Erythroblast (primary cell): ENCODE measurements at places on chromosomes 3 and 15.

DNA sequence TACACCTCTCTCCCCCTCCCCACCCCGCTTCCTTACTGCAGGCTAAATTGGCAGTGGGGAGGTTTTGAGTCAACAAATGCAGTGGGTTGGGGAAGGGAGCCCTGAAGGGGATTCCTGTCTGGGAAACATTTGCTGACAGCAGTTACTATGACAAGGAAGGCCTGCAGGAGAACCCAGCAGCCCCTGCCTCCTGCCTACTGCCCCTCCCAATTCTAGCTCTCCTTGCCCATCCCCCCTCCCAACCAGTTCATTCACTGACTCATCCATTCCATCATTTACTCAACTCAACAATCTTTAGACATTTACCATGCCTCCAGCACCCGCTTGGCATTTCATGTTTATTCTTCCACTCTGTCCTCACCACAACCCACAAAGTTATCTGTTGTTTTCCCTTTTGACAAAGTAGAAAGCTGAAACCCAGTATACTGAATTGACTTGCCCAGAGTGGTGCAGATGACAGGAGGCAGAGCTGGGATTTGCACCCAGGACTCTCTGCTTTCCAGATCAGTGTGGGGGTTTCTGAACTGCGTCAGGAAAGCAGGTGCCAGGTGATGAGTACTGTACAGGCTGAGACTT lies 75.0 kb downstream of the MAGEF1 start:
- DNase-seq: no peak

DNA sequence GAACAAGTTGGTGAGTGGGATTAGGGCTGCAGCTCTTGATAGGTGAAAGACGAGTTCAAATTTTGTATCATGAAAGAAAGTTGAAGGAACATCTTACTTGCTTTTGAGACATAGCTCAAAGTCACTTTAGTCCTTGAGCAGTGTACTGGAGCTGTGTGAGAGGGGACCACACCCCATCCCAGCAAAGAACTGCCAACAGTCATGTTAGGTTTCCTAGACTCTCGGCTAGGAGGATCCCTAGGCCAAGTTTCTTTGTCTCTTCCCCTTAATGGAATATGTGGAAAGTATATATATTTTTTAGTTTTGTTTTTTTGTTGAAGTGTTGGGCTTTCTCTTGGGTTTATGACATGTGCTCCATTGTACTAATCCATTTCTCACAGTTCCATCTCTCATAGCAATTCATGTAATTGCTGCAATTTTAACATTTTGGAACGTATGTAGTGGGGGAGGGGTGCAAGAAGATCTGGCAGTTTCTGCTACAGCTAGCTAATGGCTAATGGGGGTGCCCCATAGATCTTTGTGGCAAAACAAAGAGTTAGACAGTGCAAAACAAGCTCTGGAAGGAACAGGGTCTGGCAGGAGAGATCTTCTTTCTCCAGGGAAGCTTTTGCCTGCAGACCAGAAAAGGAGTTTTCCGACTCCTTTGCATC lies 25.1 kb downstream of the TLNRD1 start:
- no peak for DNase-seq

DNA sequence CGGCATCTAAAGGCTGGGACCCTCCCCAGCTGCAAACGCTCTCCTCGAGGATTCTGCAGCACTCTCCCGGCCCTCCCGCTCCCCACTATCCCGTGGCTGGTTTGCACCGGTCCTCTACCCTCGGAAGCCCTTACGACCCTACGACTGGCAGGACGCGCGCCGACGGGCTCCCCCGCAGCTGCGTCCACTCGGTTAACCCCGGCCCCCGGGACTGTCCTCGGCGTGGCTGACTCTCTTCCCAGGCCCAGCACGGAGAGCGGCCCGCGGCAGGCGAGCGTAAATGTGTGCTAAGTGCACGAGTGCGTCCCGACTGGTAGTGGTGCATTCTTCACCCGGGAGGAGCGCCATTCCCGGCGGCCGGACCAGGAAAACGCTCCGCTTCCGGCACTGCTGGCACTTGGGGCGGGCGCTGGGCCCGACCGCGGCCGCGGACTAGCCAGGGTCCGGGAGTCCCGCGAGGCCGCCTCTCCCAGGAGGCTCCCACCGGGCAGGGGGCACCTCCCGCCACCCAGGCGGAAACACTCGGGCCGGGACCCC lies 508 bp downstream of the GORASP1 start:
- DNase-seq: peak; percentile 73

- DNase-seq: no peak
Measured at GRCh38 chr3:147521646-147522045, 112.5 kb downstream of the ZIC1 start.

DNA sequence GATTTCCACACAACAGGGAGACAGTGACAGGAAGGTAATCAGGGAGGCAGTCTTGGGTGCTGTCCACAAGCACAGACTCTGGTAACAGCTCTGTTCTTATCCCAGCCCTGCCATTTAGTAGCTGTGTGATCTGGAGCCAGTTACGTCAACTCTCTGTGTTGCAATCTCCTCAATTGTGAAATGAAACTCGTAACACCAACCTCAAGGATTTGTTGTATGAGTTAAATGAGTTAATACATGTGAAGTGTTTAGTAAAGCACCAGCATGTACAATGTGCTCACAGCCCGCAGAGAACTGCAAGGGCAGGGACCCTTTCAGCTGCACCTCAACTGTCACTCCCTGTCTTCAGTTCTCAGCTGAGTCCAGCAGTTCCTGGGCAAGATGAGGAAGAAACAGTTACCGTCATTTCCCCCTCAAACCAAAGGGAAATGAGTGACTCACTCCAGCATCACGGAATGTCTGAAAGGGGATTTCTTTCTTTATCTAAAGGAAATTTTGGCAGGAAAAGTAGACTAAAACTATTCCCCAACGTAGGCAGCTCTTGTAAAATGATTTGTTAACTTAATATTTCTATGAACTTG lies 39.9 kb upstream of the MB21D2 start:
- DNase-seq: no peak

- DNase-seq: no peak
Measured at GRCh38 chr3:109211941-109212340, 75.4 kb downstream of the C3orf85 start.

DNA sequence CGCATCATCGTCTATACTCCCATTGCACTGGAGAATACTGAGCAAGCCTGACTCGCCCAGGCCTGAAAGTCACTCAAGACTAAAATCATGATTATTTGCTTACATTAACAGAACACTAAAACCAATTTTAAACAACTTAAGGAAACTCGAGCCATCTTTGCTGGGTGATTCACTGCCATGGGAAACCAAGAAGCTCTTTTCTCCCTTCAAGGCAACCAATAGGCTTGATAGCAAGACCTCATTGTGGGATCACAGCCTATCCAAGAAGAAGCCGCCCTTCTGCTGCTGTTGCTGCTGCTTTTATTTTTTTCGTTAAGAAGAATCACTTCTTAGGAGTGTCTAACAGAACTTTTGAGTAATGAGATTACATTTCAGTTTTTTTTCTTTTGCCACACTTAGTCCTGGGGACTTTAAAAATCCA lies 479.4 kb downstream of the FOXP1 start:
- no peak for DNase-seq

DNA sequence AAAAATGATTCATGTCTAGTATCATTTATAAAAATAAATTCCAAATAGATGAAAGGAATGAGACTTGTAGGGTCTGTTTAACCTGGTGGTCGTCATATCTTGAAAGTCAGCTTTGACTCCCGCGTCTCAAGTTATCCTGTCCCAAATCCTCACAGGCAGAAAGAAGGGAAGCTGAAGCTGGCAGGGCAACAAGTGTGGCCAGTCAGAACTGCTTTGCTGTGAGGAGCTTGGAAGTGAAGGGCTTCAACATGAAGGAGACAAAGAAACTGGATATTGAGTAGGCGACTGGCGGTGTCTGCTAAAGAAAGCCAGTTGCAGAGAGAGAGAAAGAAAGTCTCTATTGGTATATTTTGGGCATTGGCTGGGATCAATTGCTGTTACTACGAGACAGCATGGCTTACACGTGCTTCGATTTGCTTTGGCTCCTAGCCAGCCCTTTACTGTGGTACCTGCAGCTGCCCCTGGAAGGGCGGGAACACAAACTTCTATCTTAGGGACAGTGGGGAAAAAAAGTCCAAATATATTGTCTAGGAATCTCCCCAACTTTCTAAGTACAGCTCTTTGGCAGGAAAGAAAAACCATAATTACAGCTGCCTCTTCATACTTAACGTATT lies 107.2 kb downstream of the CHST2 start:
- DNase-seq: no peak
